H1 (cell line): ENCODE measurements at places on chromosomes 5 and 9. TPM values are rescaled to one million over a fixed set of nuclear protein-coding genes. Genes with fewer than 3 reads are reported as not detected.

Gene C7
- not detected in 2 replicates for total RNA-seq

Gene SOHLH1
- not detected in 2 replicates for total RNA-seq

DNA sequence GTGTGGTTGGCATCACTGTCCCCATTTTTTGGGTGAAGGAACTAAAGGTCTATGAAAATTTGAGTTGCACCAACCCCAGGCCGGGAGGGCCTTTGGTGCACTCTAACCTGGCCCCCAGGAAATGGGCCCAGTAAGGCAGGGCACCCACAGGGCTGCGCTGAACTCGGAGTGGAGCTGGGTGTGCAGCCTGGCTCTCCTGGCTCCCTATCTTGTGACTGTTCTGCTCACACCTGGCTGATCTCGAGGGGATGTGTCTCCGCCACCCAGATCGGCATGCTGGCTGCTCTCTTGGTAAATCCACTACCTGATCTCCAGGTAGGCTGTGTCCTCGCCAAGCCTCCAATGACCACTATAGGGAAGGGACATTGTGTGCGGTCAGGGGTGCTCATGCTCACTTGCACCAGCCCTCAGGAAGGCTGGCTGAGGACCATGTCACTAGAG is 259.8 kb downstream of the NSG2 start:
- no peak for DNase-seq
- no peak overlapping the region for H3K27ac ChIP-seq
- 0 out of 2 replicates have a peak, but pooled peaks cover 3% of the 10 kb centered on the region for H3K27me3 ChIP-seq
- peaks cover 2% of the 10 kb centered on the region; the same call in 1 of the 2 replicates for H3K4me1 ChIP-seq
- no peaks in the 10 kb centered on the region for H3K36me3 ChIP-seq

- H3K36me3 ChIP-seq = no peaks in the 10 kb centered on the region
- no peak overlapping the region for H3K27ac ChIP-seq
- no peaks in the 10 kb centered on the region for H3K27me3 ChIP-seq
- no peak overlapping the region for H3K4me3 ChIP-seq
- DNase-seq = no peak
Measured at GRCh38 chr9:75601280-75601679, 289.2 kb upstream of the PCSK5 start.

- H3K4me3 ChIP-seq = no peak overlapping the region
- H3K27me3 ChIP-seq = no peaks in the 10 kb centered on the region
- H3K4me1 ChIP-seq = no peaks in the 10 kb centered on the region
- no peaks in the 10 kb centered on the region for H3K36me3 ChIP-seq
Measured at GRCh38 chr9:134585021-134585561, 56.5 kb upstream of the COL5A1 start.

- no peak overlapping the region for H3K27ac ChIP-seq
- DNase-seq = no peak
- no peaks in the 10 kb centered on the region for H3K27me3 ChIP-seq
- no peak overlapping the region for H3K4me3 ChIP-seq
- no peaks in the 10 kb centered on the region for H3K36me3 ChIP-seq
- no peaks in the 10 kb centered on the region for H3K4me1 ChIP-seq
Measured at GRCh38 chr5:160651692-160652645, 200.0 kb downstream of the ATP10B start.

GRCh38 chr9:38020151-38021076 is 48.6 kb downstream of the SHB start:
- H3K4me3 ChIP-seq = no peak overlapping the region
- H3K27me3 ChIP-seq = no peaks in the 10 kb centered on the region
- DNase-seq = no peak
- H3K4me1 ChIP-seq = peaks cover 74% of the 10 kb centered on the region
- H3K36me3 ChIP-seq = no peaks in the 10 kb centered on the region
- H3K27ac ChIP-seq = no peak overlapping the region

DNA sequence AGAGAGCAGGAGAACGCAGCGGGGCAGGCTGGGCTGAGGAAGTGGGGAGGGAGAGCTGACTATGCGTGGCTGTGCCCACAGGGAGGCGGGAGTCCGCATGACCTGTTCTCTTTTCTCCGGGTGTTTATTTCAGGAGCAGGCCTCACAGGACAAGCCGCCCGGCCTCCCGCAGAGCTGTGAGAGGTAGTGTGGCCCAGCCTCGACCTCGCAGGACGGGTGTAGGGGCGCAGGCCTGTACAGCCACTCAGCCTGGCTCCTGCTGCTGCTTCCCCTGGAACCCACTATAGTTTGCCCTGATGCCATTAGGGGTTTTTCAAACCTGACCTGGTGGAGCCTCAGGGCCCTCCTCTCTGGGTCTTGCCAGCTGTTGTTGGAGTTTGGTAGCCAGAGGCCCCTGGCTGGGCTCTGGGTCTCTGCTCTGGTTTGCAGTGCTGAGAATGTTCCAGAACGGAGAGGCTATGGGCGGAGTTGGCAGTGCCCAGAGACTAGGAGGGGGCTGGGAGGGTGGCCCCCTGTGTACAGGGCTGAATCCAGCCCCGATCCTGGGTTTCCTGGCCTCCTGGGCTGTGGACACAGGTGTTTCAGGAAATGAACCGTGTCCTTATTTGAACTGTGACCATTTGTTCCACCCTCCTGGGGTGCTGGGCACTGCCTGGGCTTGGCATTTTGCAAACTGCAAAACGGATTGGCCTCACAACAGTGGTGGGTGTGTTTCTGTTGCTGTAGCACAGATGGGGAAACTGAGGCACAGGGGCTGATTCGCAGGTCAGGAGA is 78.8 kb downstream of the WNK2 start:
- no peaks in the 10 kb centered on the region for H3K4me1 ChIP-seq
- H3K27me3 ChIP-seq = no peaks in the 10 kb centered on the region
- H3K4me3 ChIP-seq = no peak overlapping the region
- no peak overlapping the region for H3K27ac ChIP-seq
- no peak for DNase-seq
- no peaks in the 10 kb centered on the region for H3K36me3 ChIP-seq

GRCh38 chr5:123209502-123210027 is 120.5 kb downstream of the PRDM6 start:
- DNase-seq = no peak
- no peaks in the 10 kb centered on the region for H3K36me3 ChIP-seq
- H3K27ac ChIP-seq = no peak overlapping the region
- no peak overlapping the region for H3K4me3 ChIP-seq

DNA sequence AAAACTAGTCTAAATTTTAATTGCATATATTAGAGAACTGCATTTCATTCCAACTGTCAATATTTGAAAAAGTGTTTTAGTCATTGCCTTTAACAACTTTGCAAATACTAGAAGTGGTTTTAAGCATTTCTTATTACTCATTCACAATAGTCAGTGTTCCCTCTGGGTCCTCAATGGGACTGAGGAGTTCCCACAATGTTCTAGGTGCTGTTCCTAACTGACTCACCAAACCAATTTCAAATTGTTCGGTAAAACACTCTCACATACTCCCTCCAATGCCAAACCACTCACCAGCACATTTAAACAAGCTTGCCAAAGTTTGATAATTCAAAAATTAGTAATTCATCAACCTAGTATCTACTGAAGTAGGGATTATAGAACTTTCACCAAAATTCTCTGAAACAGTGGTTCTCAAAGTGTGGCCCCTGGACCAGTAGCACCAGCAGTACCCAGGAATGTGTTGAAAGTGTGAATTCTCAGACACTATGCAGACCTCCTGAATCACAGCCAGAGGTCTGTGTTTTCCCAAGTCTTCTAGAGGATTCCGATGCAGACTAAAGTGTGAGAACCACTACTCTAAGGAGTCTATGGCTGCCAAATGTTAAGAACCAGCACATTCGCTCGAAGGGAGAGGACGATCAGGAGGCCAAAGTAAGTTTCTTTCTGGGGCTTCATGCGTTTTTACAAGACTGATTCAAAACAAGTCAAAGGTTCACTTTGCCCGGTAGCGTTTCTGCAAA is 72.8 kb downstream of the APBA1 start:
- H3K36me3 ChIP-seq = no peaks in the 10 kb centered on the region
- H3K27me3 ChIP-seq = no peaks in the 10 kb centered on the region
- no peak overlapping the region for H3K27ac ChIP-seq
- no peak overlapping the region for H3K4me3 ChIP-seq

DNA sequence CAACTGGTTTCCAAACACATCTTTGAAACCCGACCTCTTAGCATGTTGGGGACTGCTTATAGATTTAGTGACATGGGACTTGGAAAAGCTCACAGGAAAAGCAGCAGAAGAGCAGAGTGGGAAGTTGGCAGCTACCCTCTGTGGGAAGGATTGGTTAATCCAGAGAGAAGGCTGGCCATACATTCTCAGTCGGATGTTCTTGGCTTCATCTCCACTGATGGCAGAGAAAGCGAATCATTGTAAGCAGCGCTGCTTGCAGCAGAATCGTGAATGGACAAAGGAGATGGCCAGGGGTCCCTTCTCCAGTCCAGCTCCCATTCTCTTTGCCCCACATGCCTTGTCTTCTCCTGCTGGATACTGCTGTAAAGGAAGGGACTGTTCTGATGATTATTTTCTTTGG is 62.7 kb downstream of the MEGF10 start:
- no peak overlapping the region for H3K4me3 ChIP-seq
- no peaks in the 10 kb centered on the region for H3K36me3 ChIP-seq
- no peak overlapping the region for H3K27ac ChIP-seq
- no peaks in the 10 kb centered on the region for H3K27me3 ChIP-seq

- no peaks in the 10 kb centered on the region for H3K4me1 ChIP-seq
- no peak overlapping the region for H3K4me3 ChIP-seq
- no peak for DNase-seq
- no peaks in the 10 kb centered on the region for H3K27me3 ChIP-seq
- no peaks in the 10 kb centered on the region for H3K36me3 ChIP-seq
Measured at GRCh38 chr5:175336781-175337180, 107.2 kb downstream of the DRD1 start.

- no peak overlapping the region for H3K27ac ChIP-seq
- H3K4me1 ChIP-seq = no peaks in the 10 kb centered on the region
- H3K4me3 ChIP-seq = no peak overlapping the region
- no peaks in the 10 kb centered on the region for H3K36me3 ChIP-seq
Measured at GRCh38 chr5:581941-582340, 30.2 kb upstream of the CEP72 start.

DNA sequence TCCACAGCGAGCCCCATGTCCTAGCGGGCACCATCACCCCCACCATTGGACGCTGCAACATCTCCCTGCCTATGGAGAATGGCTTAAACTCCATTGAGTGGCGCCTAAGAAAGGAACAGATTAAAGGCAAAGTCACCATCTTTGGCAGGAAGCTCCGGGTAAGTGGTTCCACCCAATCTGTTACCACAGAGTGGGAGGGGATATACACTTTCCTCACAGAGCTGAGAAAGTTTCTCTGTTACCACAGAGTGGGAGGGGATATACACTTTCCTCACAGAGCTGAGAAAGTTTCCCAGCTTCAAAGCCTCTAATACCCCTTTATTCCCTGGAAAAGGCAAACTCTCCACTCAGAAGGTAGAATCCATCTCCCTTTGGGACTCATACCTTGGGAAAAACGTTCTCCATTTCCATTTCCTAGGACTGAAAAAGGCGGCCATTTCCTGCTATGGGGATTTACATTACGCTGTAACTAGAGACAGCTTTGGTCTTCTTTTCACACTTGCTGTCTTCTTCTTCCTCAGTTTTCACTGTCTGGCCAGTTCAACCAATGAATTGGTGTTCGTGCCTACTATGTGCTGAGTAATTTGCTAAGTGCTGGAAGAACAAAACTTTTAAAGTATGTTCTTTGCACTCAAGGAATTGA is 63.4 kb upstream of the WWC1 start:
- H3K36me3 ChIP-seq = no peaks in the 10 kb centered on the region
- H3K27ac ChIP-seq = no peak overlapping the region
- no peaks in the 10 kb centered on the region for H3K27me3 ChIP-seq

GRCh38 chr5:40572391-40572790 is 107.3 kb upstream of the PTGER4 start:
- H3K4me3 ChIP-seq = no peak overlapping the region
- no peak overlapping the region for H3K27ac ChIP-seq
- no peak for DNase-seq
- H3K36me3 ChIP-seq = no peaks in the 10 kb centered on the region
- H3K4me1 ChIP-seq = no peaks in the 10 kb centered on the region
- no peaks in the 10 kb centered on the region for H3K27me3 ChIP-seq

DNA sequence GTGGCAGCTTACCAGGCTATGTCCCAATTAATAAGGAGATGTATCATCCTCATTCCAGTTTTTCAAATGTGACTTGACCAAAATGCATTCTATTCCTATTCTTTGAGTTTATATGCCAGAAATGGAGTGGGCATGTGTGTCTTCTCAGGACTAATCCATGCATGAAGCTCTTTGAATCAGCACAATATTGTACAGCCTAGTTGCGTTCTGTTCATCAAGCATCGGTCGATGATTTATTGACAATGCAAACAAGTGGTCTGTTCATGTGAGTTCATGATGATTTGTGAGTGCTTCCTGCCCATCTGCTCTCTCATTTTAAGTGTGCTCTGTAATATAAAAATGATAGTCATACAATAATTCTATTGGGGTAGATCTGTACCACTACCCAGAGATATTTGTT is 48.3 kb downstream of the PALM2AKAP2 start:
- no peaks in the 10 kb centered on the region for H3K27me3 ChIP-seq
- no peaks in the 10 kb centered on the region for H3K4me1 ChIP-seq
- H3K27ac ChIP-seq = no peak overlapping the region

DNA sequence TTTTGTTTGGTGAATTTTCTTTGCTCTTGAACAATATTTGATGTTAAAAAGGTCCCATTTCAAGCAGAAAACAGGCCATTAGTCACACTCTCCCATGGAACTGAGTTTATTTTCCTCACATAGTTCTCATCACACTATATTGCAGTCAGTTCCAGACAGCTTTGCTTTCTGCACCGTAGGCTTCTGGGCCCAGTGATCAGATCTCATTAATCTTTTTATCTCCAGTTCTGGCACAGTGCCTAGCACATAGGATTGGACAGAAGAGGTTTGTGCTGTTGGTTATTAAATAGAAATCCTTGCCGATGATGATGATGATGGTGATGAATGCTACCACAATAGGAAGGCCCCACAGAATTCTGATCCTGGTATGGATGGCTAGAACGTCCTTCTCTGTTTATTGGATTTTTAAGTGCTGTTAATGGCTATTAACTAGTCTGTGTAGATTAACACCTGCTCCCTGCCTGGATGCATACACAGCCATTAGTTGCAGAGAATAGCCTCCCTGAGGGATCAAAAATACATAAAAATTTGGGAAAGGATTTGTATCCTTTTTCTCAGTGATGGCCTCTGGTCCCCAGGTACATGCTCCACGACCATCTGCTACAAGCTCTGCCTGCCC is 52.0 kb upstream of the NTRK2 start:
- H3K4me1 ChIP-seq = peaks cover 10% of the 10 kb centered on the region
- H3K36me3 ChIP-seq = no peaks in the 10 kb centered on the region
- DNase-seq = no peak
- no peak overlapping the region for H3K4me3 ChIP-seq

DNA sequence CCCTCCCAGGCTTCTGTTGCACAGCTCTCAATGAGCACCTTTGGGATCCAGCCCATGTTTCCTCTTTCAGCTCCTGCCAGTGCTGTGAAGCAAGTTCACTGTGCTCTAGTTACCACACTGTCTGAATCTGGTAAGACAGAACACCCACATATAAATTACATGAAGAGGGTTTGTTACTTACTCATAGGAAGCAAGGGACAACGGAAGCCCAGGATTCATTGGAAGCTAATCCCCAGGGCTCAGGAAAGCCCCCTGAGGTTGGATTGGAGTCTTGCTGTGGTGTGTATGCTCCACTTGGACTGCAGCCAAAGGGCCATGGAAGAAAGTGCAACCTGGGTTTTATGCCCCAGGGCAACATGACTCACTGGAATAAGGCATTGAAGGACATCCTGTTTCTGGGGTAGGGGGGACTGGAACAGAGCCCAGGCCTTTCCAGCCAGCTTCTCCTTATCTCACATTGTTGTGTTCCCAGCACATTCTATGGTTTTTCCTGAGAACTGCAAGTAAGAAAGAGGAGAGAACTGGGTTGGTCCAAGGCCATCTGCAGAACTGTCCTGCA is 15.6 kb upstream of the CLK4 start:
- no peaks in the 10 kb centered on the region for H3K36me3 ChIP-seq
- H3K27me3 ChIP-seq = no peaks in the 10 kb centered on the region
- H3K4me1 ChIP-seq = no peaks in the 10 kb centered on the region
- H3K4me3 ChIP-seq = no peak overlapping the region
